ENCODE measurements at places on chromosomes 5 and 9.

DNA sequence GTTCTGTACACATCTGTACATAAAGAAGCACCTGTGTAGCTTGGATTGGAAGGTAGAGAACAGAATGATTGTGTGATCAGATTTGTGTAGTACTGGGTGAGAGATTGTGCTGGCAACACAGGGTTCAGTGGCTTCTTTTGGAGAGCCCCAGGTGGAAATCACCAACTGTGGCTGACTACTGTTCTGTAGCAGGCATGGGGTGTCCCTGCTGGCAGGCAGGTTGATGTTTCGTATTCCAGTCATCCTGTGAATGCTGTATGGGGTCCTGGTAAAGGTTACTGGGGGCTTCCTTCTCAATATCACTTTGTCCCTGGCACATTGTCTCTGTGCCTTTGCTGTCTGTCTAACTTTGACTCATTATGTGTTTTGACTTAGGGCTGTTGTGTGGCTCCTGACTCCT, 5.3 kb downstream of the ASPN start:
- DNase-seq: no peak

- DNase-seq: no peak
Measured at GRCh38 chr5:103511554-103511885, 51.1 kb downstream of the NUDT12 start.

- no peak for DNase-seq
Measured at GRCh38 chr9:106890608-106891007, 27.6 kb downstream of the ZNF462 start.

- no peak for DNase-seq
Measured at GRCh38 chr9:131481441-131482342, 21.0 kb upstream of the POMT1 start.

DNA sequence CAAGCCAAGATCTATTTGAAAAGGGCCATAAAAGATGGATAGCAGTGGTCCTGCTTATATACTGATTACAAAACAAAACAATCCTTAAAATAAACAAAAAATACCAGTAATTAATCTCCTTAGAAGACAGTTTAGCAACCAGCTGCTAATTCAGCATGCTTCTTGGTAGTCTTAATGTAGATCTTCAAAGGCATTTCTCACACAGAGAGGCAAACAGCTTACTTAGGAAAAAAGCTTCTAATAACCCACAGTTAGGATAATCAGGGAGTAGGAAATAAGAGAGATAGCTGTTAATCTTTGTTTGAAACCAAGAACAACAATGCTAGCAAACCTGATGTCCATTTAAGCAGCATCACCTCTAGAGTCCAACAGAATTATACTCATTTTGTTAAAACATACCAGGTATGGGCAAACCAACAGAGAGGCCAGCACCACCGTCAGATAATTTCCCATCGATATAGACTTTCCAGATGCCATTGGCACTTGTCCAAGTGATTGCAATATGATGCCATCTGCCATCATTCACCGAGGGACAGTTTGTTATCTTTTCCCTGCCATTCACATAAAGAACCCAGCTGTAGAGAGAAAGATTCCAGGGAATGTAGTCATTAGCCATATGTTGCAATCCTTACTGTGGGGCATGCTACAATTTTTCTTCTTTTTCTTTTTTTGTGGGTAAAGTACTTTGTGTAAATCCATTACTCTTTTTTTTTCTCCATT, 105.6 kb upstream of the TXNDC8 start:
- DNase-seq: peak; percentile 87

GRCh38 chr5:54002779-54003178, 307.6 kb downstream of the ARL15 start:
- no peak for DNase-seq

DNA sequence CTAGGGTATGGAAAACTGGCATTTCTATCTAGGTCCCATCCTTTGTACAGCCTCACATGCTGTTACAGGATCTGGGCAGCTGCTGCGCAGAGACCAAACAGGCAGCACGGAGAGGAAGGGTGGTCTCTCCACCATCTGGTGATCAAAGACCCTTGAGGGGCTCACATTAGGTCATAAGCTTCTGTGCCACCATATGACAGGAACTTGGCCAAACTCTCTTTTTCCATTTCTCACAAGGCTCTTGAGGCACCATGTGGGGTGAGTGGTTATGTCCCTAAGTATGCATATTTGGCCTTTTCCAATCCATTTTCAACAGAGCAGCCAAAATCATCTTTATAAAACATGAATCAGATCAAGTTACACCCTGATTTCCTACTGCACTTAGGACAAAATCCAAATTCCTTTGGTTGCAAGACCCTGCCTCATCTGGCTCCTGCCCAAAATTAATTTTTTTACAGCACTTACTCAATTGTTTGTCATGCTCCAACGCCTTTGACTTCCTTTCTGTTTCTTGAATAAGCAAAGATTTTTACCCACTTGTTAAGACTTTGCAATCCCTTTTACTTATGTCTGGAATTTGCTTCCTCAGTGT, 730.0 kb downstream of the MAT2B start:
- DNase-seq: peak; percentile 99

DNA sequence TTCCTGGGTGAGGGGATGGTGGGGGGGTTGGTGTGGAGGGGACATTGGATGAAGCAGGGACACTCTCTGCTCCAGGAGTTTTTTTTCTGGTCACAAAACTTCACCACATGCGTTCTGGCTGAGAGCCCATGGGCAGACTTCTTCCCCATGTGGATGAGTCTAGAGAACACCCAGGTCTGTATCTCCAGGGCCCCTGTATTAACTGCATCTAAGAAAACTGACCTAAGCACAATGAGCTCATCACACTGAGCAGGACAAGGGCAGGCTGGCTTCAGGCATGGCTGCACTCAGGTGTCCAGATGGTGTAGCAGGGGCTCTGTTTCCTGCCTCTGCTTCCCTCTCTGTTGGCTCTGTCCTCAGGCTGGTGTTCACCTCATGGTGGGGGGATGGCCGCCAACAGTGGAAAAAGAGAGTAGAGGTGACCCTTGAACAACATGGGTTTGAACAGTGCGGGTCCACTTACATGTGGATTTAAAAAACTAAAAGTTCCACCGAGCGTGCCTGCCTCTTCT, 85.3 kb upstream of the STC2 start:
- no peak for DNase-seq

DNA sequence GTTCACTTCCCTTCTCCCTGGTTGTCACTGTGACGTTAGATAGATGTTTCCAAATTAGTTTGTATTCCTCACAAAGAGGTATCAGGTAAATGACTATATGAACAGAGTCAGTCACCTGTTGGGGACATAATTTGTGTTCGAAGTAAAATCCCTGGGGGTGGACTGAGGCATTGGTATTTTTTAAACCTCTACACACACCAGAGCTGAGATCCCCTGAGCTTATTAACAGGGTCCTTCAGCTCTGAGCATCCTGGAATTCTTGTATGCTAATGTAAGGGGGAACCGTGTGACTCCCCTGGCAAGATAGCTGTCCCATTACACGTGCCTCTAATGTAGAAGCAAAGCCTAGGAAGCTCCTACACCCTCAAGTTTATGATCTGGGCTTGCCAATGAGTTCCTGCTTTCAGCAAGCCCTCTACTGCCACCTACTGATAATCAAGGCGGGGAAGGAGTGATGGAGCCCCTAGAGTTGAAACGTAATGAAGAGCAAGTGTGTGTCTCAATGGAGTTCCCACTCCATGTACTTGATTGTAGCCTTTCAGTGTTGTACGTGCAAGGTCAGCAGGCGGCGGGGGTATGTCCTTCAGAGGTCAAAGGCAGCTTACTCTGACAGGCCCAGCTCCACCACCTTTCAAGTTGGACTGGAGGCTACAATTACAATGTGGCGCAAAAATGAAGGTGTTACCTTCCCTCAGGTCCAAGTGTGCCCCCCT, 14.4 kb downstream of the PRKACG start:
- peak; percentile 74 for DNase-seq

GRCh38 chr9:68966496-68966944, 47.4 kb downstream of the PRKACG start:
- DNase-seq: no peak

DNA sequence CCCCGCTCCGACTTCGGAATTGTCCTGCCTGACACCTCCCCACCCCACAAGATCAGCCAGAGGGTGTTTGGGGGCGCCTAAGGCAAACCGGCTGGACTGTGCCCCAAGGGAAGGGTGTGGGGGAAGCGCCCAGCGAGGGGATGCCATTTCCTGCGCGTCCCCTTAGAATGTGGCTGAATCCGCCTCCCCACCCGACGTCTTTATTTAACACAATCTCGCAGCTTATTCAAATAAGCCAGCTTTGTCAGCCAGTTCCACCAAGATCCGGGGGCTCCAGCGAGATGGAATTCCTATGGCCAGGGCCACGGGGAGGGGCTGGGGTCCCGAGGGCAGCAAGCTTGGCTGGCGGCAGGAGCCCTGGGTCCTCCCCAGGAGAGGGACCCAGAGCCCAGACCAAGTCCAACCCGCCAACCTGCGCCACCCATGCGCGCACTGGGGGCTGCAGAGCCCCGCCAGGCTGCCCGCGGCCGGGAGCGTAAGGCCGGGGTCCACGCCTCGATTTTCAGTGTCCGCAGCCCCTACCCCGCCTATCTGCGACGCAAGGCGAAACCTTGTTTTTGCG, 7.4 kb downstream of the IRX4 start:
- DNase-seq: no peak

GRCh38 chr5:128097224-128097623, 13.7 kb downstream of the SLC12A2 start:
- DNase-seq: no peak

- DNase-seq: no peak
Measured at GRCh38 chr5:135237748-135238103, 161.3 kb downstream of the MACROH2A1 start.

DNA sequence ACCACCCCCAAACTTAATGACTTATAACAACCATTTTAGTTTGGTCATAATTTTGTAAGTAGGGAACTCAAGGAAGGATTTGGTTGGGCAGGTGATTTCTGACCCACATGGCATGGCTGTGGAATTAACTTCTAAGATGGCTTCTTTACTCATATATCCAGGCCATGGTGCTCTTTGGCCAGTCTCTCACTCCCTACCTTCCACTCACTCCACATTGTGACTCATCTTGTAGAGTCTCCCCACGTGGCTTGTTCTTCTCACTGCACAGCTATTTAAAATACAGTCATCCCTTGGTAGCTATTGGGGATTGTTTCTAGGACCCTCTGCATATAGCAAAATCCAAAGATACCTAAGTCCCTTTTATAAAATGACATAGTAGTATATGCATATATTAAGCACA, 76.6 kb upstream of the MAST4 start:
- DNase-seq: no peak

GRCh38 chr5:150301170-150301505, 1.6 kb downstream of the ARSI start:
- peak; percentile 67 for DNase-seq

- DNase-seq: peak; percentile 91
Measured at GRCh38 chr5:8905021-8905420, 640.9 kb downstream of the SEMA5A start.

GRCh38 chr5:132016721-132017250, 5.3 kb upstream of the ACSL6 start:
- DNase-seq: no peak

DNA sequence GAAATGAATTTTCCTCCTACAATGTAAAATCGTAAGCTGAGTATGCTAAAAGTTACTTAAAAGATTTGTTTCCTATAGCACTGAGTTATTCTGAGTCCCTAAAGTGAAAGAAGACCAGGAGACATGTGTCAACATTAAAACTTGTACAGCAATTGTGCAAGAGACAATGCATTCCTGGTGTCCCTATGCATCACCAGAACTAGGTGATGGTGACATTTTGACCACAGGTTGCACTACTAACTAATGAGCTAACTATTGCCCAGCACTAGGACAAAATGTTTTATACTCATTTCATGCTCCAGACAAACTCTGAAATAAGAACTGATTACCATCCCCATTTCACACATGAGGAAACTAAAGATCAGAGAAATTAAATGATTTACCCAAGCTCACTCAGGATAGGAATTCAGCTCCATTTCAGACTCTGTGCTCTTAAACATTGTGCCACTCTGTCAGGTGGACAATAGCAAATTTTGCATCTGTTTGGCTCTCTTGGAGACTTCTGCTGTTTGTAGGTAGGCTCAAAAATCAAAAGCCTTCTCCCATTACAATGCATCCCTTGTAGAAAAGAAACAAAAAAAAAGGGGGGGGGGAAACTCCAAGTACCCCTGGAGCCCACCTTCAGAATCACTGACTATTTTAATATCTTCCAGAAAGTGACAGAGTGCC, 269.2 kb downstream of the ACTL7B start:
- DNase-seq: no peak

GRCh38 chr9:27426511-27427271, 97.4 kb upstream of the IFNK start:
- no peak for DNase-seq

DNA sequence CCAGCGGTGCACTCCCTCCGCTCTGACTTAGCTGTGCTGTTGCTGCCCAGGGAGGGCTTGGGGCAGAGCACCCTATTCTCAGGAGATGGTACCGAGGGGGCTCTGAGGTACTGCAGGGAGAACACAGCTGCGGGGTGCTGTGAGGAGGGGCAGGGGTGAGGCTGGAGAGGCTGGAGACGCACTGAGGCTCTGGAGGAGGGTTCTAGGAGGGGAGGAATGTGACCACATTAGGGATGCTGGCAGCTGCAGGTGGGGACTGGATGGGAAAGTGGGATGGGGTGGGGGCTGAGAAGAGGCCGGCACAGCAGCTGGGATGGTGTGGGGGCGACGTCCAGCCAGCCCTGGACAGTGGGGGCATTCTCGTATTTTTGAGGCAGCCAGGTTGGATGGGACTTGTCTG, 20.9 kb downstream of the NCS1 start:
- no peak for DNase-seq

GRCh38 chr9:124018730-124019697, 7.4 kb downstream of the LHX2 start:
- DNase-seq: no peak

GRCh38 chr5:80516826-80517225, 28.9 kb downstream of the FAM151B start:
- peak; percentile 70 for DNase-seq

DNA sequence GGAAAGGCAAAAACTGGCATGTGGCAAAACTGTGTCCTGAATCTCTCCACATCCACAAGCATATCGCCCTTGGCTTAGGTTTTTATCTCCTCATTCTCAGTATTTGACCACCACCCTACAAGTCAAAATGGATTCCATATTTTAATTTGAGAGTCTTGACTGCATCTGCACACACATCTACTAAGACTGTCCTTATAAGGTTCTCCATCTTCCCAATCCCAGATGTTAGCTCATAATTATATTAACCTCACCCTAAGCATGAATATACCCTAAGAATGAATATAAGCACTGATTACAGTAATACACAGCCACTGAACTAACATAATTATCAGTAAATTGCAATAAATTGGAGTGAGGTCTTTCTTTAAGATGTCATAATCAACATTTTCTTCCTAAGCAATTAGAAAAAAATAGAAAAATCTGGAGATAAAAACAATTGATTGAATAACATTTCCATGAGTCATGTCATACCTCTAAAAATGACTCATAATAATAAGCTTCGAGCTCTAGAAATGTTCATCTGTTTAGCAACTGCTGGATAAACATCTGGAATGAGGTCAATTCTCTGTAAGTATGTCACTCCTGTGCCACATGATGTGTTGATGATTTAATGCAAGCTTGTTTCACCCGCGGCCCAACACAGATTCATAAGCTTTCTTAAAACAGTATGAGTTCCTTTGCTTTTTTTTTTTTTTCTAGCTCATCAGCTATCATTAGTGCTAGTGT, 39.9 kb upstream of the PAM start:
- DNase-seq: peak; percentile 86

Data from fibroblast of the aortic adventitia (primary cell).